ENCODE measurements at places on chromosomes 3 and 15.

DNA sequence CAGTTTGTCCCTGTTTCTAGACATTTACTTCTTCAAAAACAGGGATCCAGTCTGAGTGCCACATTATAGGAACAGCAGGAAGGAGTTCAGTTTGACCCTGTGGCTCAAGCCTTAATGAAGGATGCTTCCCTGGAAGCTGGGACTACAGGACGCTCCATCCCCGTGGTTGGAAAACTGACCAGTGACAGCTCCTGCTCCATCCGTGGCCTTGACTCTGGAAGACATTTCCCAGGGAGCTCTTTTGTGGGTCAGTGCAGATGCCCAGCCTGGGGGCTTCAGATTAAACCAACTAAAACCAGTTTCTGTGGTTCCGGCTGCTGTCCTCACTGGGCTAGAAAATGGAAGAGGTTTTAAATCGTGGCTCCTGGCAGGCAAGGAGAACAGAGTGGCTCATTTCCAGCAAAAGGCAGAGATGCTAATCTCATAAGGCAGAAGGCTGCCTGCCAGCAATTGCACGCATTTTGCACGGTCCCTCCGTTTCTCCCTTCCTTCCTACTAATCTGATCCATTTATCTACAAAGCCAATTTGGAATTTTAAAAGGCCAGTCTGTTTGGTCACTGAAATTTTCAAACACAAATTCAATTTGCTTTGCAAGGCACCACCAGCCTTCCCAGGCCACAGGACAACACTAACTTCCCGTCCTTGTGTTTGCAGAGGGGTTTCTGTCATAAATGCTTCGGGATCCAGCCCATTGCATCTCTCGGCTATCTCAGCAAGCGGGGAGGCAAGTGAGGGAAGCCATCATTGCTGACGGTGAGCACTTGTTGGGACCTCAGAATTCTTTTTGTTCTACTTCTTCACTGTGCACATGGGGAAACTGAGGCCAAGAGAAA is 6.2 kb upstream of the SSUH2 start:
- DNase-seq: peak; percentile 9

GRCh38 chr3:47000198-47000815 is 20.8 kb downstream of the NBEAL2 start:
- peak; percentile 28 for DNase-seq

DNA sequence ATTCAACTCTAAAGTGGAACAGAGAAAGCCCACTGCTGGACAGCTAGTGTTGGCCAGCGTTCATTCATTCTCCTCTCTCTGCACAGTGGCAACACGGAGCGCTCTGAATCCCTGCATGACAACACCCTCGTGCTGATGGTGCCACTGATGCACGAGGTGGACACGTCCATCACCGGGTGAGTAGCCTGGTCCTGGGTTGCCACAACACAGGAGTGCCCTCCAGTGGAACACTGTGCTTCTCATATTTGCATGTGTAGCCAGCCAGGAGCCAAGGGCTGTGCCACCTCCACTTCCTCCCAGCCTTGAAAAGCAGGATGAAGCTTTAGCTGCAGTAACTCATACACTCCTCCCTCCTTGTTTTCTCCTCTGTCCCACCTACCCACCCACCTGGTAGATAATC is 120.0 kb upstream of the CTDSPL start:
- DNase-seq: peak; percentile 29

GRCh38 chr3:89560568-89560967 is 453.1 kb downstream of the EPHA3 start:
- peak; percentile 89 for DNase-seq

GRCh38 chr3:40173227-40173721 is 136.2 kb upstream of the EIF1B start:
- DNase-seq: no peak

Data from cardiac fibroblast (primary cell).